ENCODE measurements at places on chromosomes 12 and 14.

DNA sequence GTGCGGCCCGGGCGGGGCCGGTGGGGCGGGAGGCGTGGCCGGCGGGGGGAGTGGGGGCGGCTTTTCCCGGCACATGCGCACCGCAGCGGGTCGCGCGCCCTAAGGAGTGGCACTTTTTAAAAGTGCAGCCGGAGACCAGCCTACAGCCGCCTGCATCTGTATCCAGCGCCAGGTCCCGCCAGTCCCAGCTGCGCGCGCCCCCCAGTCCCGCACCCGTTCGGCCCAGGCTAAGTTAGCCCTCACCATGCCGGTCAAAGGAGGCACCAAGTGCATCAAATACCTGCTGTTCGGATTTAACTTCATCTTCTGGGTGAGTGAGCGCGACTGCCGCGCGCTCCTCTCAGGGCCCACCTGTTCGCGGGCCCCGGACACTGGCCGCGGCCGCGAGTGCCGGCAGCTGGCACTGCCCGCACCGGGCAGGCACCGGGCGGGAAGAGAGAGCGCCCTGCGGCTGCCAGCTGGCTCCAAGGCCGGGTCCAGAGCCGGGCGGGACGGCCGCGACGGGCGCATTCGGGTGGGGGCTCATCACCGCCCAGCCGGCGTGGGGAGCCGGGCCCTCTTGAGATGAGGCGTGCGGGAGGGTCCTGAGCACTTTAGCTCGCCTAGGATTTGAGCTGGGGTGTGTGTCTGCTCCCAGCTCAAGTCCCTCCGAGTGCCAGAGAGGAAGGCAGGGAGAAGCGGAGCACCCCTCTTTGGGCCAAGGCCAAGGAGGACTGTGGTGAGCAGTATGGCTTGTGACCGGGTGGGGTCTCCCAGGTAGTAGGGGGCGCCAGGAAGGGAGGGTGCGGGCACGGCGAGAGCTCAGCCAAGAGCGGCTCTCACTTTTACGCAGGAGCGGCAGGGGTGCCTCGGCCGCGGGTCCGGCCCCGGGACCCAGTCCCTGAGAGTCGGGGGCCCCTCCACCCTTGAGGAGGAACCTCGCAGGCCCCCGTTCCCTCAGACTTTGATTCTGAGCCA lies at the start of gene CD9:
Gene CD9, plus strand, starts transcription at position 145 of the 957 bp plus-strand sequence. Its CDS starts 100 bp downstream, at position 245.
- DNase-seq, result no peak

GRCh38 chr14:36784541-36784940 lies 122.9 kb downstream of the PAX9 start:
- no peak for DNase-seq

GRCh38 chr14:25120261-25120660 lies 70.3 kb upstream of the STXBP6 start:
- DNase-seq, result no peak

DNA sequence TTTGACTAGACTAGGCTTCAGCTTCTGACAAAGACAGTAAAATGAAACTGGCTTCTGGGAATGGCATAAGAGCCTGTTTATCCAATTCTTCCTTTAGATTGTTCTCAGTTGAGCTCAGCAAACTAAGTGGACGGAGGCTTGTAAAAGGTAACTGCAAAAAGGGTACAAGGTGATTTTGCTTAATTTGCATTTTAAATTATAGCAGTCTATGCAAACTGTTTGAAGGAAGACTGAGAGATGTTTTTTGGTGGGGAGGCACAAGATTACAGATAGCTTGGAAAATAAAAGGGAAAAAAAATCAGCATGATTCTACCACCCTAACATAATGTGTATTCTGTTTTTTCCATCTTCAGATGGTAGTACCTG lies 5.0 kb downstream of the SUSD6 start:
- DNase-seq, result no peak

DNA sequence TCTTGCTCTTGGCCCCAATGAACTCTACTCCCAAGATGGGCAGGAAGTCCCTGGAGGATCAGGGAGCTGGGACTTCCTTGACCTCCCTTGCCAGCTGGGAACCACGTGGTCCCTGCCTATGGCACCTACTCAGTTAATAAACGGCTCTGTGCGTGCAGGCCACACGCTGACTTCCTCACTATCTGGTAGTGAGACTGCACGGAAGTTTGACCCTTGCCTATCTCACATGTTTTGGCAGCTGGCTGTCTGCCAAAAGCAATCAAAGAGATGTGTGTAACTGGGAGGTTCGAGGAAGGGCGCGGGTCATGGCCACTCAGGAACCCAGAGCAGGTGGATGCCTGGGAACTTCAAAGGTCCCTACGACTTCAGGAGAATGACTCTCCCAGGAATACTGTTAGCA lies 57.9 kb downstream of the RFLNA start:
- peak; percentile 7 for DNase-seq

- no peak for DNase-seq
These were observed 4.9 kb downstream of the BMP4 start for GRCh38 chr14:53951627-53952303.

DNA sequence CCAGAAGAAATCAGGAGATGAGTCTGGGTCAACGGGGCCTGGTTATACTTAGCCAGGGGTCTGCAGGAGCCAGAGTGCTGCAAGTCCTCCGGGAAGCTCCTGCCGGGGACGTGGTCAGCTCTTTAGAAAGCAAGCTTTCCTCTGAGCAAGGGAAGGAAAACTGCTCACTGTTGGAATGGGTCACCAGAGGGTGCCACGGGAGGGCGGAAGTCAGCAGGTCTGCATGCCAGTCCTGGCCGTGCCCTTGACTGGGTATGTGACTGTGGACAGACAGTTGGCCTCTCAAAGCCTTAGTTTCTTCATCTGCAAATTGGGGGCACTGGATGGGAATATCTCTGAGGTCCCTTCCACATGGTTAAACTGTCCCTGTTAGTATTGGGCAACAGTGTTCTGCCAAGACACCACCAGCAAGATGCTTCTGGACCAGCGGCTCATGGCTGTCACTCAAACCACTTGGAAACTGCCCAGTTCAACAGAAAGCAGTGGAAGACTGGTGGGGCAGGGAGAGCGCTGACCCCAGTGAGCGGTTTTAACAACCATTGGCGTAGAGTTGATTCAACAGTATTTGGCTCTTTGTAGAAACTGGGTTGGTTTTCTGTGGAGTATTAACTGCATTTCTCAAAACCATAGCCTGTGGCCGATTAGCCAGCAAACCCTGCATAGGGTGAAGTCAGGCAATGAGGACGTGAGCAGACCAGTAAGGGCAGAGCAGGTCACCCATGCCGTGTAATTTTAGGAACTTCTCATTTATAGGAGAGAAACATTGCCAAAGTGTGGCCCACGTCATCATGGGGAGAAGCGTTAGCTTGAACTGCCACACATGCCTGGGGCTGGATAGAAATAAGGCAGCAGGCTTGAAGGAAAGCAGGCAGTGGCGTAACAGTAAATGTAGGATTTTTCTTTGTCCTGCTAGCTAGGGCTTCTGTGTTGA lies 163.9 kb upstream of the PRMT8 start:
- no peak for DNase-seq

- no peak for DNase-seq
These were observed 110.0 kb downstream of the CCDC60 start for GRCh38 chr12:119444462-119445044.

DNA sequence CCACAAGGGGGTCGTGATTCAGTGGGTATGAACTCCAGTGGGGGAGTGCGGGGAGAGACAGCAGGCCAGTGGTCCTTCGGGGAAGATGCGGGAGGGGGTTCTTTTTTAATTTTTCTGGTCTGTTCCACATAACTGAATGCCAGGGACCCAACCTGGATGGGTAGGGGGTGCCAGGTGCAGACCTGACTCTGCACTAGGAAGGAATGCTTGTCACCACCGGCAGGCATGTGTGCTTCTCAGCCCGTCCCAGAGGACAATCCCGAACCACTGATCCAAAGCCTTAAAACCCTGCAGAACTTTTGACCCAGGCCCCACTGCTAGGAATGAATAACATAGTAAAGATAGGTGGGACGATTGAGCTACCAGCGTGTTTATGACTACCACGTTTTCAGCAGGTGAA lies 72.0 kb downstream of the DIO3 start:
- no peak for DNase-seq

DNA sequence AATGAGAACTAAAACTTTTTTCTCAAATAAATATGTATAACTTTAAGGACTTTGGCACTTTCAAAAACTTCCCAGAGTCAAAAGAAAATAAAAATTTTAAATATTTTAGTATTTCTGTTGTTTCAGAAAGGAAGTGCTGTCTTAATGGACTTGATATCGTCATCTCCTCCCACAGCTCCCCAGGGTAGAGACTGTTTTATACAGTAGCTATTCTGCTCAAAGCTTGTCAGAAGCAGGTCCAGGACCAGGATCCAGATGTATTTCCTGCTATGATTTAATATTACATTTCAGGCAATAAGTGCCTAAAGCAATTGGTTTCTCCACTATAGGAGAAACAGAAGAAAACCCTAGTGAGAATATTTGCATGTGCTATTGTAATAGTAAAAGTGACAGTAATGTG lies 218.5 kb upstream of the G2E3 start:
- DNase-seq, result no peak

GRCh38 chr14:50303744-50304471 lies 8.1 kb downstream of the L2HGDH start:
- DNase-seq, result peak; percentile 4

DNA sequence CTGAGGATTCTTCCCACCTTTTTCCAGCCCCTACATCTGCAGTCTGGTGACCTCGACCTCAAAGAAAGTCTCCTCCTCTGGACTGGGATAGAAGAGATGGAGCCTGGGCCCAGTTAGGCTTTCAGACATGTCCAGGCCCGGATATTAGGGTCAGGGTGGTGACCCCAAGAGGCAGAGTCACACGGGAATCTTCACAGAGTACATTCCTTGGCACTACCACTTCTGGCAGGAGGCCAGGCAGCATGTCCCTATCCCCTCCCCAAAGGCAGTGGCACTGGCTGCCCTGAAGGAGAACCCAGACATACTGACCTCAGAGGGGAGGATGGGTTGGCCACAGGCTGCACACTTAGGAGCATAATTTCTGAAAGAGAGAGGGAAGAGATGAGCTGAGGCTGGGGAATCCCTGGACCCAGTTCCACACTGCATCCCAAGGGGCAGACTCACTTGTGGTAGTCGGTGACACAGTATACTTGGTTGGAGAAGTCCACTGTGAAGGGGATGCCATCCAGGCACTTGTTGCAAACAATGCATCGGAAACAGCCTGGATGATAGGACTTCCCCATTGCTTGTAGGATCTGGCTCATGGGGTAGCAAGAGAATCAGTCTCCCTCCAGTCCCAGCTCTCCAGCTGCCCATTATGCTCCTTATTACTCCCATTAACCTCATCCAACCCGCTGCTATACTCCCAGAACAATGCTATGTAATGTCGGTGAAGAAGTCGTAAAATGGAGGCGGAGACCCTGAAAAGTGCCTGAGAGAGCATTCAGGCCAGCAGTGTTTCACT lies 7.6 kb downstream of the AJUBA start:
- DNase-seq, result no peak

- no peak for DNase-seq
These were observed 48.9 kb downstream of the PPP1R12A start for GRCh38 chr12:79885911-79886490.

GRCh38 chr12:6476489-6476888 lies 6.0 kb upstream of the VAMP1 start:
- peak; percentile 73 for DNase-seq

- DNase-seq, result peak; percentile 81
These were observed 18.1 kb upstream of the KSR2 start for GRCh38 chr12:117986705-117987469.

- no peak for DNase-seq
These were observed 116.3 kb downstream of the GLT1D1 start for GRCh38 chr12:128969480-128970055.

GRCh38 chr12:108676707-108677106 lies 43.0 kb upstream of the SELPLG start:
- no peak for DNase-seq

GRCh38 chr12:93777254-93777653 lies 100.1 kb downstream of the CRADD start:
- DNase-seq, result peak; percentile 65

DNA sequence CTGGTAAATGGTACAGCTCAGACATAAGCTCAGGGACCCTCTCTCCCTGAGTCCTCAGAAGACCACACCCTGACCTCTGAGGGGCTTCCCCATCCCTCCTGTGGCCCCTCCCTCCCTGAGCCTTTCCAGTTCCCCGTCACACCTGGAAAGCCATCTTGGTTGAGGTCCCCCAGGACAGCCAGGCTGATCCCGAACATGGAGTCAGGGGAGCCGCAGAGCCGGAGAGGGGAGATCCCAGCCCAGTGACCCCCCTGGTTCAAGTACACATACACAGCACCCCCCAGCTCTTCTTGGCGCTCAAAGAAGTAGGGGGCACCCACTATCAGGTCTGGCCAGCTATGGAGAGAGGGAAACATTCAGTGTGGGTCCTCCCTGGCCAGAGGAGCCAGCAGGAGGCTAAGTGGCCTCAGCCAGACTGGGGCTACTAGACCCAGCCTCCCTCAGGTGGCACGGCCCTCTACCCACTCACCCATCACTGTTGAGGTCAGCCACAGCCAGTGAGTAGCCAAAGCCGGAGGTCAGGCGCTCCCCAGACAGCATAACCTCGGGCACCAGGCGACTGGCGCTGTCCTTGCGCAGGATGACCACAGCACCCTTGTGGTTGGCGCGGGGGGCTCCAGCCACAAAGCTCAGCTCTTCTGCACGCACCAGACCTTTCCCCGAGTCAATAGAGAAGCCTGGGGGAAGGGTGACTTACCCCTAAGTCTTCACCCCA lies 9.3 kb downstream of the ITGA7 start:
- DNase-seq, result no peak

DNA sequence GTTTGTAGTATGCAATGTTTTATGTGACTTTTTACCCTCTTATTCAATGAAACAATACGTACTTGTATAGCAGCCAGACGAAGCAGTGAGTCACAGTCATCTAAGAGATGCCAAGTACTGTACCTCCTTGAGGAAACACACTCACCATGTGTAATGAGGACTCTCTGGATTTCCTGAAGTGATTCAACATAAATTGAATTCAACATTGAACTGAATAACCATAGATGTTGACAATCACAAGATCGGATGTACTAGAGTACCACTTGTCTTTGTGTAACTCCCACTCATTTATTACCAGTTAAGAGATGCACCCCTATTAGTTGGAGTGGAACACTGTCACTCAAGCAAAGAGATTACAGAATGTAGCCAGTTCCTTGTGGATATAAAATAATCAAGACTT lies 175.2 kb upstream of the HMGA2 start:
- DNase-seq, result peak; percentile 98

DNA sequence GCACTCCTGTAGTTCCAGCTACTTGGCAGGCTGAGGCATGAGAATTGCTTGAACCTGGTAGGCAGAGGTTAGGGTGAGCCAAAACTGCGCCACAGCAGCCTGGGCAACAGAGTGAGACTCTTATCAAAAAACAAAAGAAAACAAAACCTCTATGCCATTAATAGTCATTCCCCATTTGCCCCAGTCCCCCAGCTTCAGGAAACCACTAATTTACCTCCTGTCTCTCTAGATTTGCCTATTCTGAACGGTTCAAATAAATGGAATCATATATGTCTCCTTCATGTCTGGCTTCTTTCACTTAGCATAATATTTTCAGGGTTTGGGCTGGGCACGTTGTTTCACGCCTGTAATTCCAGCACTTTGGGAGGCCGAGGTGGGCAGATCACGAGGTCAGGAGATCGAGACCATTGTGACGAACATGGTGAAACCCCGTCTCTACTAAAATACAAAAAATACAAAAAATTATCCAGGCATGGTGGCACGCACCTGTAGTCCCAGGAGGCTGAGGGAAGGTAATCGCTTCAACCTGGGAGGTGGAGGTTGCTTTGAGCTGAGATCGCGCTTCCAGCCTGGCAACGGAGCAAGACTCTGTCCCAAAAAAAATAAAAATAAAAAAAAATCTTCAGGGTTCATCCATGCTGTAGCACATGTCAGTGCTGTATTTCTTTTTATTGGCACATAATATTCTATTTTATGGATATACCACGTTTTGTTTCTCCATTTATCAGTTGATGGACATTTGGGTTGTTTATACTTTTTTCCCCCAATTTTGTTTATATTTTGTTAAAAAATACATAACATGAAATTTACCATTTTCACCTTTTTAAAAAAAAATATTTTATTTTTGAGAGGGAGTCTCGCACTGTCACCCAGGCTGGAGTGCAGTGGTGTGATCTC lies 31.9 kb downstream of the KNTC1 start:
- DNase-seq, result no peak

All from fibroblast of skin of abdomen (primary cell).